ENCODE measurements at places on chromosomes 16 and 17. TPM values are rescaled to one million over a fixed set of nuclear protein-coding genes. Genes with fewer than 3 reads are reported as not detected.

DNA sequence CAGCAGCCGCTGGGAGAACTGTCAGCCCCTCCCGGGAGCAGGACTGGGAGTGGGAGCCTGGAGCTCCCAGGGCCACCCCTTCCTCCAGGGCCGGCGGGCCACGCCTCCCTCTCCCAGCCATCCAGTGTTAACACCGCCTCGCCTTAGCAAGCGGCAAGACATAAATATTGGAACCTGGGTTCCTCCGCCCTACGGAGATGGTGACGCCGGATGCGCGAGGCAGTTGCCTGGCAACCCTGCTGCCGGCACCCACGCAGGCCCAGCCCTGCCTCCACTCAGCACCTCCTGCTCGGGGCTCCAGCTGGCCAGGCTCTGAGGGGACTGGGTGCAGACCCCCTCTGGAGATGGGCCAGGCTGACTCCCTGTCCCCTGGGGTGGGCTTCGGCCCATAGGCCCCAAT is 27.4 kb upstream of the CACNA1H start:
- DNase-seq = peak; percentile 20

DNA sequence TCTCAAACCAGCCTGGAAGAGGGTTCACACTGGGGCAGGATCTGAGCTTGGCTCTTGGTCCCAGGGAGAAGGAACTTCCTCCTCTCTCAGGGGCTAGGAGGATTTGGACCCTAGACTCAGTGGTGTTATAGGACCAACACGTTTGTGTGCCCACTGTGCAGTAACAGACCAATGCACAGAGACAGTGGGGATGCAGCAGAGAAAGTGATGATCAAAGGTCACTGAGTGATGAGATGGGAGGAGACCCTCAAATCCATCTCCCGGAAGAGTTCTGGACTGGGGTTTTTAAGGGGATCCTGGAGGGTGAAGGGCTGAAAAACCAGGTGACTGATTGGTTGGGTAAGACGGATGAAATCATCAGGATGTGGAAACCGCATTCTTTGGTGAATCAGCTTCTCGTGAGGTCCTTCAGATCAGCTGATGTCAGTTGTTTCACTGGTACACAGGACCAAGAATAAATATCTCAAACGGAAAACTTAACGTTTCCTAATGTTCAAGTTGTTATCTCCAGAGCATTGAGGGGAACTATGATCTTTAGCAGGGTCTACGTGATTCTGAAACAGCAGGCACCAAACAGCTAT is 3.3 kb upstream of the VAC14 start:
- peak; percentile 81 for DNase-seq

- DNase-seq = peak; percentile 48
Measured at GRCh38 chr17:55641676-55642081, 81.0 kb downstream of the TMEM100 start.

DNA sequence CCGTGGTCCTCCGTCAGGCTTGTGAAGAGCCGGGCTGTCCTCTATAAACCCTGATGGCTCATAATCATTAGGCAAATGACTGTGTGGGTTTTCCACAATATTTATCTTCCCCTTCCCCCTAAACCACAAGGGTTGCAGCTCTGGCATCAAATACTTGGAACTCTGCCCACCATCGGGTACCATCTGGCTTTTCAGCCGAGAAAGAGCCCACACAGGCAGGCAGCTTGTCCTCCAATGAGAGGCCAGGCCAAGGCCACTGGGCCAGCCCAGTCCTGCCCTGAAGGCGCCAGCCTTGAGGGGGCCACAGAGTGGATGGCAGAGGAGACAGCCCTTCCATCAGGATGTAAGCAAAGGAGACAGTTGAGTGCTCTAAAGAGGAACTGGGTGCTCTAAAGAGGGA is 31.8 kb upstream of the NAT9 start:
- no peak for DNase-seq

DNA sequence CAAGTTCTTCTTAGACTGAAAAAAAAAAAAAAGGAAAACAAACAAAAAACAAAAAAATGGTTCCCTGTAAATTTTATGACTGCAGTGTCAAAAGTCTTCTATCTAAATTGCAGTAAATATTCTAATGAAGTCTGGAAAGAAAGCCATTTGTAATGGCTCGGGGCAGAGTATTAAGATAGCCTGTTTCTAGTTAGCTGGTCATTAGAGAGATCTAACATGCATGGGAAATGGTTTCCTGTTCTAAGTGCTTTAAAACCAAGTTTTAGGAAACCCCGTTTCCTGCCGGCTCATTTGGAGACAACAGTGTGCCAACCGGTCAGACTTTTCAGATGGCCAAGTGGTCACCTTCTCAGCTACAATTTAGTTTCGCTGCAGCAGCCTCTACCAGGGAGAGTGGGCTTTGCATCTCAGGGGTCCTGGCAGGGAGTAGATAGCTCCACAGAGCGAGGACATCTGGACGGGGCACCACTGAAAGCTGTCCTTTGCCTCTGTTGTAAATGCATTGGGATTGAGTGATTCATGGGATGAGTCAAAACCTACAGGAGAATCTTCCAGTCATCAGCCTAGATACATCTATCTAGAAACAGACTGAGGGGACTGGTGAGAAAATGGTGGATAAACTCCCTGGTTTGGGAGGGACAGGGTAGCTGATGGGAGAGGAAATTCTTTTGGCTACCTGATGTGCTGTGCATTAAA is 473.2 kb upstream of the SALL1 start:
- no peak for DNase-seq

The TBC1D3B gene
- 1.3 TPM for polyA plus RNA-seq
